ENCODE measurements at places on chromosomes 2 and 18.

DNA sequence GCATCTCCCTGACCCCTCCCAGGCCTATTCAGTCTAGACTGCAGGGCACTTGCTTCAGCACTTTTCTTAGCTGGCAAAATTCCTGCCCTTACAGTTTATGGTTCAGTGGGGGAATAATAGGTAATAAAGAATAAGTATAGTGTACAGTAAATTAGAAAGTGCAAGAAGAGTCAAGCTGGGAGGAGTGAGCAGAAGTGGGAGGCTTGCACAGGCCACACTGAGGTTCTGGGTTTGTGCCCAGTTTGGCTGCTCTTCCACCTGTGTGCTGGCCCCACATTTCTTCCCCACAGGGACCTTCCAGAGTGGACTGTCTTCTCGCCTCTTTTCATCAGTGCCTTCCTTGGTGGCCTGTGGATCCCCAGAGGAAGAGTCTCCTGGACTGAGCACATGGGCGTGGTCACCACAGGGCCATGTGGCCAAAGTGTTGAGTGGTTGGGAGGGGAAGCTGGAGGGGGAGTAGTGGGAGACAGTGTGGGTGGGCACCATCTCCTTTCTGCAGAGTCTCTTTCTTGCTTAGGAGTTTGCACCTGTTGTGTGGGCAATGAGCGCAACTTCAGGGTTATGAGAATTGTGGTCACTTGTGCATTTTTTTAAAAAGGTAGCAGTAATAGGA, 128.6 kb upstream of the ZSWIM2 start:
- no peak for DNase-seq

DNA sequence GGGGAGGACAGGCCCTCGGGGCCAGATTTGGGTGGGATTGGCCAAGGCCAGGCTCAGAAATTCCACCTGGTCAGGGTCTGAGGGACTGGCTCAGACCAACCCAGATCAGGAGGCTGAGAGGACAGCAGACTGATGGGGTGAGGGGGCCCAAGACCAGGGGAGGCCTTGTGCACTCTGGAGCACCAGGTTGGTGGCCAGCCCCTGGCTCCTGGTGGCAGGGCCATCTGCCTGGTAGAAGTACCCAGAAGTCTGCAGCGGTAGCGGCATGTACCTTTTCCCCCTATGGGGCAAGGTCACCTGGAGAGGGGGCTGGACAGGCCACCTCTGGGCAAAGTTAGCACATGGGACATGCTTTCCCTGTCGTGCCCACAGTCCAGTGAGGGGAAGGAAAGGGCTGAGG, 21.2 kb upstream of the ODC1 start:
- DNase-seq = no peak

DNA sequence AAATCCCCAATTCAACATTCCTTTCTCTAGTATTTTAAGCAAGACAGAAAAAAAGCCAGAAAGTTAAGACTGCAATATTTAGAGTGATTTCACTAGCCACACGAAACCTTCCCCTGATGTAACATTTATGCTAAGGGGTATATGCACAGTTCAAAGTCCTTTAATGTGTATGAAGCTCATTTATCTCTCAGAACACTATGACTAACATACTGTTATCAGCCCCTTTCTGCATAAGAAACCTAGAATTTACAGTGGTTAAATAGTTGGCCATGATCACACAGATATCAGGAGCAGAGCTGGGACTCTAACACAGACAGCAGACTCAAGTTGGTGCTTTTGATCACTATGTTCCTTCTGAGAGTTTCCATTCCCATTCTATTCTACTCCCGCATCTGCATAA, 185.5 kb downstream of the CDH2 start:
- no peak for DNase-seq

- DNase-seq = no peak
Measured at GRCh38 chr2:56244911-56245530, 61.2 kb downstream of the CCDC85A start.

- DNase-seq = no peak
Measured at GRCh38 chr2:196482119-196483065, 157.1 kb upstream of the CCDC150 start.

DNA sequence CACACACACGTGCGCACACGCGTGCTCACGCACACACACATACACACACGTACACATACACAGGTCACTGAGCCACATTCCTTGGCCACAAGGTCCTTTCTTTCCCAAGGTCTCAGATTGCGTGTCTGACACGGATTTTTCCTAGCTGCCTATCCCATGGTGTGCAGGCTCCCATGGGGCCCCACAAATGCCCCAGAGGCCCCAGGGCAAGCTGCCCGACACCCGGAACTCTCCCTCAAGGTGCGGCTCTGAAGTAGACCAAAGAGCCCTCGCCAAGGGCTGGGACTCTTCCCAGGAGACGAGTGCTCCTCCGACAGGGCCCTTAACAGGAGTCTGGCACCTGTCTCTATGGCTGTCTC, 46.7 kb downstream of the SDC1 start:
- no peak for DNase-seq

DNA sequence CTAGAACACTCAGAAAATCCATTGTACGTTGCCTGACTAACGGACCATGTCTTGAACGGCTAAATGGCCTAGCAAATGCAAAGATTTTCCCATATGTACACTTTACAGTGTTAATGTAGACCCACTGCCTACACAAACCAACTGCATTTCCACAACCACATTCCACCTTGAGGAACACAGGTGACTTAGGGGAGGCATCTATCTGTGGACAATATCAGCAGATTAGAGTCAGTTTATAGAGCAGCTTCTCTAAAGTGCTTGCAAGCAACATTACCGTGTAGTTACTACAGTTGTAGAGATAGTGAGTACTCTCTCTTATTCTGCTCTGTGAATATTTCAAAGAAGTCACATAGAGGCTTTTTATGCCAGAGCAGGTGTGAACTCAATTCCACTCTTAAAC, 139.6 kb downstream of the TCF4 start:
- no peak for DNase-seq

DNA sequence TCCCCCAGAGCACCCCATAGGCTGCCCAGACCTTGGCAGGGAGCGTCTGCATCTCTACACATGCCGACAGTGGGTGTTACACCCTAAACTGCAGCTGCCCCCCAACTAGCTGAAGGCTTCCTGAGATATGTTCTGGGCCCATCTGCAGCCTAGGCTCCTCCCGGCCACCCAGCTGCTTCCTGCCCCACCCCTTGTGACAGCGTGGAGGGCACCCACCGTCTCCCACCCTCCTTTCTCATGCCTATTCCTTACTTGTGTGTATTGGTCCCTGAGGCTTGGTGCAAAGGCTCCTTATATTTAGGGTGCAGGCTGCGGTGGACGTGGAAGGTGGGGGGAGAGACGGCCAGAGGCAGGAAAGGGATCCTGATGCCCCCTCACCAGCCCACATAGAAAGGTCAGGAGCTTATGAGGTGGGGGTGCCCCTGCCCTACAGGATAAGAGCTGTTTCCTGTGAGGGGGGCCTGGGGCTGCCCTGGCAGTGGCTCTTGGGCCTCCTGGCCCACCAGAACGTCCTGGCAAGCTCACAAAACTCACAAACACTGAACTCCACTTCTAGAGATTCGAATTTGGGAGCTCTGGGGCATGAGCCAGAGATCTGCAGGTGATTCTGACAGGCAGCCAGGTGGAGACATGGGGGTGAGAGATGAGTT, 7.3 kb upstream of the PROM2 start:
- no peak for DNase-seq

- DNase-seq = no peak
Measured at GRCh38 chr2:104046466-104046865, 807.4 kb upstream of the POU3F3 start.

GRCh38 chr2:164110515-164110914, 374.7 kb upstream of the FIGN start:
- DNase-seq = no peak

- DNase-seq = no peak
Measured at GRCh38 chr18:62877411-62878221, 162.3 kb downstream of the PHLPP1 start.

- DNase-seq = no peak
Measured at GRCh38 chr2:127401757-127402695, 14.3 kb upstream of the MAP3K2 start.

GRCh38 chr2:11710210-11710609, 36.2 kb upstream of the LPIN1 start:
- DNase-seq = no peak

DNA sequence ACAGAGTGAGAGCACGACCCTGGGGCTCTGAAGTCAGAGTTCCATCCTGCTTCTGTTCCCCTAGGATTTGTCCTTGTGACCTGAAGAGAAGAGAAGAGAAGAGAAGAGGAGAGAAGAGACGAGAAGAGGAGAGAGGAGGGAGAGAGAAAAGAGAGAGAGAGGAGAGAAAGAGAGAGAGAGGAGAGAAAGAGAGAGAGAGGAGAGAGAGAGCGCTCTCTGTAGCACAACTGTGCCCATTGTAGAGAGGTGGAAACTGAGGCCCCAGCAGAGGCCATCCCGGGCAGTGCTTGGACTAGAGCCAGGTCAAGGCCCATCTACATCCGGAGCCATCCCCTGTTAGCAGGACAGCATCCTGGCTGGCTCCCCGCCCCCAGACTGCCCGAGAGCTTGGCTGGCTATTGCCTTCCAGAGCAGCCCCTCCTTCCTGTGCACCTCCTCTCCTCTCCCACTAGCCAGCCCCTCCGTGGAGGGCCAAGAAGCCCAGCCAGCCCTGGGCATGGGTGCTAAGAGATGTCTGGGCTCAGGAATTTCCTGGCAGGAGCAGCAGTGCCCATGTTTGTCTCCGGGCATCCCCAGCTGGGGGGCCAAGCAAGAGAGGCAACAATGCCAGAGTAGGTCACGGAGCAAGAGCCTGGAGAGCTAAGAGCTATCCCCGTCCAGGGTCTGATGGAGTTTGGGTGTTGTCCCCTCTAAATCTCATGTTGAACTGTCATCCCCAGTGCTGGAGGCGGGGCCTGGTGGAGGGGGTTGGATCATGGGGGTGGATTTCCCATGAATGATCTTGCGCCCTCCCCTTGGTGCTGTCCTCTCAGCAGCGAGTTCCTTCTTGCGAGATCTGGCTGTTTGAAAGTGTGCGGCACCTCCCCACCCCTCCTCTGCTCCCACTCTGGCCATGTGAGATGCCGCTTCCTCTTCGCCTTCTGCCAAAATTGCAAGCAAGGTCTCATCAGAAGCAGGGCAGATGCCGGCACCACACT, 18.2 kb upstream of the GPR55 start:
- no peak for DNase-seq

- no peak for DNase-seq
Measured at GRCh38 chr2:8002765-8003393, 679.0 kb upstream of the ID2 start.

GRCh38 chr2:83191316-83191715, 1267.8 kb downstream of the SUCLG1 start:
- DNase-seq = no peak

DNA sequence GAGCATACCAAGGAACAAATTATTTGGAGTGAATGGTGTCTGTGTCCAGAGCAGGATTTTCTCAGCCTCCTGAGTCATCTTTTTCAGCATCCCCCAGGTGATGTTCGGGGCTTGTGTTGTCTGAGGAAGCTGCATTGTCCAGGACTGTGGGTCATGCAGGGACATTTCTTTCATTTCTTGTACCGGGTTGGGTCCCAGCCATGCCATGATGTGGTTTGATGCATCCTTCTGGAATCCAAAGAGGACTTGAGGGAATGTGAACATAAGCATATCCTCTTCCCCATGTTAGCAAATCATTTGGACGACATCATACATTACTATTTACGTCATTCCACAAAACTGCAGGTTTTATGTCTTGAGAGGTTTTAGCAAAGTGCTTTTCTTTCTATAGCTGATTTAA, 797.8 kb downstream of the CCDC85A start:
- DNase-seq = no peak

GRCh38 chr2:175567435-175568061, 386.0 kb upstream of the ATP5MC3 start:
- no peak for DNase-seq

DNA sequence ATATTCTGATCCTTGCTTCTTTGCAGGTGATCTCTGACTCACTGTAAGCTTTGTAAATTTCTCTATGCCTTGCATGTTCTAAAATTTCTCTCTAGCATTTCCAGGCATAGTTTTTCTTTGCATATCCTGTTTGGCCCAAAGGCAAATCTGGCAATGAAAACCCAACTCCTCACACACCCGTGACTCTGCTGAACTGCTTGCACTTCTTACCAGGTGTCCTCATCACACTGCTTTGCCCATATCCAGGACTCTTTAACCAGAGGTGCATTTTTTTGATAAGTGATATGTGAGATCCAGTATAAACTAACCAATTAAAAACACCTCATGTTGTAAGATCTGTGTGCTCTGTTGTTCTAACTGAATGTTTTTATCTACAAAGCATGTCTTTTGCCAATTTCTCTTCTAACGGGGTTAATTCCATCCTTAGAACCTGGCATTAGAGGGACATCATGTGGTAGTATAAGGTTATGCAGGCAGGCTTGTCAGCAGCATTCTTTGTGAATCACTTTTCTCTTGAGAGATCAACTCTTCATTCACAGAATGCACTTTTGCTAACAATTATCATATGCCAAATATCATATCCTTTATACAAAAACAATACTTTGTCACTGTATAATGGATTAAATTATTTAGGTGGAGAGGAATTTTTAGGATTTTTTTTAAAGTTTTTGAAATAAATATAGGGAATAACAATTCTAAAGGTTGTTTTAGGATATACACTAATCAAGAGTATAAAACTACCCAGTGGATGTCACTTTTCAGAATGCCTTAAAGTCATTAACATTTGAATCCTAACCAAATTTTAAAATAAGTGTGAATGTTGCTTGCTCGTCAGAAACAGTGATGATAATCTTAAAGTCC, 20.8 kb upstream of the TMX3 start:
- DNase-seq = no peak

- DNase-seq = no peak
Measured at GRCh38 chr2:181971032-181971431, 14.6 kb upstream of the PPP1R1C start.

- no peak for DNase-seq
Measured at GRCh38 chr18:23135550-23136325, 453 bp downstream of the CABLES1 start.

DNA sequence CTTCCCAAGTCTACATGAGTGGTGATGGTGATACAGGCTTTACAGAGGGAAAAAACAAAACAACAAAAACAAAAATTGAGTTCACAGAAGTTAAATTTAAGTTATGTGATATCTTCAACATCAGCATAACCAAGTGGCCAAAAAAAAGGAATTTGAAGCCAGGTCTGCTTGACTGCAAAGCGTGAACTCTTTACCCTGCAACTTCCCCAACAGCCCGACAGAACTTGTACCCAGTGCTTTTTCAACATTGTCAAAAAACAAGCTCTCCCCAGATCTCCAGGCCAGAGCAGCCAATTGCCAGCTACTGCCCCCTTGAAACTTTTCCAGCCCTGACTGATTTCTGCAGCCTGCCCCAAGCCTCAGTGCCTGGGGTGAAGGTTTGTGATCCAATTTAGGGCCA, 76.7 kb downstream of the RNF144A start:
- no peak for DNase-seq

- DNase-seq = no peak
Measured at GRCh38 chr2:13539296-13539695, 822.6 kb downstream of the TRIB2 start.

- DNase-seq = no peak
Measured at GRCh38 chr2:46643493-46643892, 164.1 kb downstream of the TMEM247 start.

Data from brain pericyte (primary cell).